Stimulated activated naive CD8-positive, alpha-beta T cell treated with anti-CD3 and anti-CD28 coated beads, Interleukin-15, amount 100 ng/mL, for 72 hours (primary cell): ENCODE measurements at places on chromosomes 1 and 21.

- no peak for DNase-seq
Observed at GRCh38 chr1:225627304-225627947, 25.5 kb downstream of the ENAH start.

GRCh38 chr1:115771094-115771846 lies 2.8 kb upstream of the CASQ2 start:
- no peak for DNase-seq

DNA sequence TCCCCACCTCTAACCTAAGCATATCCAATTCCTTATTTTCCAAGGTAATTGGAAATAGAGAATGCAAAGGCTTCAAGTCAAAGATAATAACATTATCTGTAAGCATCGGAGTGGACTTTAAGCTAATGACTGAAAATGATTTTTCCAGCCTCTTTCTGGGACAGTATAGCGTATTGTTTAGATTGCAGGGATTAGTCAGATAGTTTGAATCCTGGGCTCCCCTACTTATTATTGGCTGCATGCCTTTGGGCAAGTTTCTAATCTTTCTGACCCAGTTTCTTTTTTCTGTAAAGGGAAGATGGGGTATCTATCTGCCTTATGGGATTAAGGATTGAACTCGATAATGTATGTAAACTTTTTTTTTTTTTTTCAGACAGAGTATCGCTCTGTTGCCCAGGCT lies 1.5 kb upstream of the CDC20 start:
- DNase-seq = no peak

DNA sequence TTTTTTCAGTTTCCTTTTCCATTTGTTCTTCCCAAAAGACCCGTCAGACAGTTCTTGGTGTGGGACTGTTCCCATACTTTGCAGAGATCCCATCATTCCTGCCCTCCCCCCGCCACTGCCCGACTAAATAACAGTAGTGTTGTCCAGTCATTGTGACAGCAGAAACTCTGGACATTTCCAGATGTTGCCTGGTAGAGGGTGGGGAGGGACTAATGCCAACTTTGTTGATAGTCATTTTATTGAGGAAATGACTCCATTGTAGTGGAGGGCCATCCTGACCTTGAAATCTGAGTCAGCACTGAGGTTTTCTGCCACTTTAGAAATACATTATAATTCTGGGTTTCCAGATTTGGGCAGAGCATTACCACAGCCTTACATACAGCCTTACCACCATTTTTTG lies 85.4 kb downstream of the CEP350 start:
- no peak for DNase-seq

DNA sequence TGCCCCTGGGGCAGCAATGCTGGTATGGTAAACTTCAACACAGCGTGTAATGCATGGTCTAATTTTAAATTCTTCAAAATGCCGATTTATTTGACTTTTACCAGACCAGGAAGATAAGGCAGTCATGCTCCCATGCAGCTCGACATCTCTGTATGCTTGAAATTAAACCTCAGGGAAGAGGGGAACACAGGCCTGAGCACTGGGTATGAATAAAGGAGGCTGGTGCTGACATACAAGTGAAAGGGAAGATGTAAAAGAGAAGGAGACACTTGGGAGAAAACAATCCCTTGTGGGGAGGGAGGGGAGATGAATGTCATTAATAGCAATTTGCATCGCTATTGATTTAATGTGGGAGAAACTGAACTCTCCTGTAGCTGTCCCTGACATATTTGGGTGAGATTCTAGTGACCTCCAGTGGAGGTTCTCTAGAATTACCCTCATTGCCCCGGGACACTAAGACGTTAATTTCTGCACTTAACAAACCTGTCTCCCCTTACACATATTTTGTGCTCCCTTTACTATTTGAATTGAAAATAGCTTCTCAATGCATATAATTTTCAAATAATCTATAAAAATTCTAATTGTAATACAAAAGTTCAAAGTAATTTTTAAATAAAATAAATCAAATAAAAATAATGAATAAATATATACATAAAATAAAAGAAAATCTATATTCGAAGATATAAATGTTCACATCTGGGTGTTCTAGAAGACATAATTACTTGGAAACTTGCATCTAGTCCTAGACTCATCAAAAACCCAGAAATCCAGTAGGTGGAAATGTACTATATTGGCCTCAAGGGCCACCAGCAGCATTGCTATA lies 283.1 kb downstream of the LMX1A start:
- DNase-seq = no peak

DNA sequence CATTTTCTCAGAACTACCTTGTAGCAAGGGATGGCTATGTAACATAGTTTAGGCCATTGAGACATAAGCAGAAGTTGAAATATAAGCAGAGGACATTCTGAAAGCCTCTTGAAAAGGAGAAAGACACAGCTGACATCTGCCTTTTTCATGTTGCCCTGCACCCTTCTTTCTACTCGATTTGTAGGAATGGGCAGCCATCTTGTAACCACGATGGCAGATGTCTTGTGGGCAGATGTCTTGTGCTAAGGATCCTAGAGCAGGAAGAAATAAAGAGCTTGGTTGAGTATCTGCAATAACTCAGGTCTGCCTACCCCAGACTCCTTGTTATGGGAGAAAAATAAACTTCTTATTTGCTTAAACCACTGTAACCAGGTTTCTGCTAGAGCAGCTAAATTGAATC lies 351.0 kb downstream of the PDE4B start:
- DNase-seq = no peak

- DNase-seq = no peak
Observed at GRCh38 chr1:109365642-109366204, 32.0 kb downstream of the SORT1 start.

DNA sequence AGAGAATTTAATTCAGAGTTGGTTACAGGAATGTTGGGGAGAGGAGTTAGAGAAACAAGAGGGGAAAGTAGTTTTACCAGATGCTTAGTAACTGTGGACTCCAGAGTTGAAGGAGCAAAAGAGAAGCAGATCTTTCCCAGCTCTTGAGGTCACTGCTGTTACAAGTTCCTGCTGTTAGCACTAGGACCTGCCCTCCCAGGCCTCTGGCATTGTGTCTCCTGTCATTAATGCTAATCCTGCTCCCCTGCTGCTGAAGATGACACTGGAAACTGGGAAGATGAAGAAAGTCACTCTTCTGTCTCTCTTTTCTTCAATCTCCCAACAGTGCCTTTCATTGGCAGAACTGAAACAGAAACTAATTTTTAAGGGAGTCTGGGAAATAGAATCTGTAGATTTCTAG lies 845.6 kb downstream of the ADGRL2 start:
- no peak for DNase-seq

DNA sequence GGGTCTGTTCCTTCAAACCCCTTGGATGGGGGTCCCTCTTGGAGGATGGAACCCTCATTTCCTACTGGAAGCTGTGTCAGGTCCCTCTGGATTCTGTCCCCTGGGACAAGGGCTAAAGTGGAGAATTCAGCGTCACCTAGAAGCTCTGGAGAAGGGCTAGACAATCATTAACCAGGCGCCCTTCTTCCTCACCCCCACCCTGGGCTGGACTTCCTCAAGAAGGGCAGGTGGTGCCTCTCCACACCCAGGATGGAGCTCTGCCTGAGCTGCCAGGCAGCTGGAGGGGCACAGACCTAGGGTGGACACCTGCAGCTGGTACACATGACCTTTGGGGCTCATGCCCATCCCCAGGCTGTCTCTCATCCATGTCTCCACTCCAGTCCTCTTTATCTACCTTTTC lies 3.6 kb downstream of the CELF3 start:
- no peak for DNase-seq

DNA sequence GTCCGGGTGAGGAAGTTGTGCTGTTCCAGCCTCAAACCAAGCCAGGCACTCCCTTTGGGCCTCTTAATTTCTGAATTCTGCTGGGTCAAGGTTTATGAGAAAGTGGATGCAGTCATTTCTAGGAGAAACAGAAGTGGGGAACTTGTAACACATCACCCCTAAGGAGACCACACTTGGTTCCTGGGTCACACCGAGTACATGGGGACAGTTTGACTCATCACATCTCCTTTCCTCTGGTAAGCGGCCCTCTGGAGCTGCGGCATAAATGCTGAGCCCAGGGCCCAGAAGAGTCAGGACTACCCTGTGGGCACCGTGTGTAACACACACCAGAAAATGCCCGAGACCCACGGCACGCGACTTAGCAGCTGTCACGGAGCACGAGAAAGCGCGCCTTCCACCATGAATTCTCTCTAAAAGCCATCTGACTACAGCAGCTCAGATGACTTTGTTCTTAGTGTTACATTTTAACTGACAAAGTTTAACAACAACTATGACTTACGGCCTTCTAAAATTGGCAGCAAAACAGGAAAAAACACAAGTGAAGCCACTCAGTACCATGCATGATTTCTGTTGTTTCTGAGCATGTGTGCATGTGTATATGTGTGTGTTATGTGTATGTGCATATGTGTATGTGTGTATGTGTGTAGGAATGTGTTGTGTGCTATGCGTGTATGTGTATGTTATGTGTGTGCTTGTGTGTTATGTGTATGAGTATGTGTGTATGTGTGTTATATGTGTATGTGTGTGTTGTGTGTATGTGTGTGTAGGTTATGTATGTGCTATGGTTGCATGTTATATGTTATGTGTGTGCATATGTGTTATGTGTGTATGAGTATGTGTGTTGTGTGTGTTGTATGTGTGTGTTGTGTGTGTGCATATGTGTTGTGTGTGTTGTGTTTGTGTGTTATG lies 50.8 kb downstream of the TOMM20 start:
- peak; percentile 81 for DNase-seq

- DNase-seq = peak; percentile 7
Observed at GRCh38 chr1:228345201-228345930, 61.3 kb downstream of the TRIM11 start.

GRCh38 chr1:40107290-40107959 lies 10.4 kb upstream of the PPT1 start:
- no peak for DNase-seq

DNA sequence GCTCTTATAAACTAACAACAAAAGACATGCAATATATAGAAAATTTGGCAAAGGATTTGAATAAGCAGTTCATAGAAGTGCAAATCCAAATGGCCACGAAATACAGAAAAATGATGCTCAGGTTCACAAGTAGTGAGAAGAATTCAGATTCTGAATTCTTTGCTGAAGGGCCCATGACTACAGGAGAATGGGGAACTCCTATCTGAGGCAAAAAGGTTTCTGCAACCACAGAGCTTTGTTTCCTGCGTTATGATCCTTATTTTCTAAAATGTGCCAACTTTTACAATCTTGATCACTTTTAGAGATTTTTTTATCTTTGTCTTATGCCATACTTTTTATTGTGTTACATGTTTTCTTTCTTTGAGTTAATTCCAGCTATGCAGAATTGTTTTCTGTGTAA lies 91.3 kb downstream of the ITSN1 start:
- no peak for DNase-seq

DNA sequence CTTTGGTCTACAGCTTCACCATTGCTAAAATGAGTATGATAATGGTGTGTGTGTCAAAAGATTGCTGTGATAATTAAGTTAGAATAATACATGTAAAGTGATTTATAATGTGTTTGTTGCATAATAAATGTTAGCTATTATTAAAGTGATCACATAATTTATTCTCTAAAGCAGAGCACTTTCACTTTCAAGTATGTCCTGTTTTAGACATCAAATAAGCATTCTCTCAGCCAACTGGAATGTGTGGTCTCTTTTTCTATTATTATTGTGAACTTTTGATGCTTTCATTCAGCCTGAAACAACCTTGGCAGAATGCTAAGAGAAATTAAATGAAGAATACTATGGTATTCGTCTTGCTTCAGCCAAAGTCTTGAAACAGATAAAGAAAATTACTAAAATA lies 102.8 kb upstream of the COL11A1 start:
- no peak for DNase-seq

- DNase-seq = peak; percentile 27
Observed at GRCh38 chr1:108049178-108049819, 84.3 kb upstream of the VAV3 start.

GRCh38 chr1:114558544-114558943 lies 22.9 kb downstream of the BCAS2 start:
- no peak for DNase-seq

GRCh38 chr1:161915051-161915503 lies 108.6 kb downstream of the OLFML2B start:
- DNase-seq = peak; percentile 49

DNA sequence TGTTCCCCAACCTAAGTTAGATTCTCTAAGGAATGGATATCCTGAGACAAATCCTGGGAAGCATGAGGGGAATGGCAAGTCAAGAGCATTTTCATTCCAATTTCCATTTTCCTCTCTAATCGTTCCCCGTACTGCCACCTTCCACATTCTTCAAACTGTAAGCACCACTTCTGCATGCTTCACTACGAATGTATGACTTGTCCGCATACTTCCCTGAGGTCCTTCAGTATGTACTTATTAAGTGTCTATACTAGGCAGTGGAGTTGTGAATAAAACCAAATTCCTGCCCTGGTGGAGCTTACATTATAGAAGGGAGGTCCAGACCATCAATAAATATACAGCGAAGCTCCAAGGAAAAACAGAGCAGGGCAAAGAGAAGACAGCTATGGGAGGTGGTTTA lies 154.8 kb downstream of the GREM2 start:
- DNase-seq = no peak

DNA sequence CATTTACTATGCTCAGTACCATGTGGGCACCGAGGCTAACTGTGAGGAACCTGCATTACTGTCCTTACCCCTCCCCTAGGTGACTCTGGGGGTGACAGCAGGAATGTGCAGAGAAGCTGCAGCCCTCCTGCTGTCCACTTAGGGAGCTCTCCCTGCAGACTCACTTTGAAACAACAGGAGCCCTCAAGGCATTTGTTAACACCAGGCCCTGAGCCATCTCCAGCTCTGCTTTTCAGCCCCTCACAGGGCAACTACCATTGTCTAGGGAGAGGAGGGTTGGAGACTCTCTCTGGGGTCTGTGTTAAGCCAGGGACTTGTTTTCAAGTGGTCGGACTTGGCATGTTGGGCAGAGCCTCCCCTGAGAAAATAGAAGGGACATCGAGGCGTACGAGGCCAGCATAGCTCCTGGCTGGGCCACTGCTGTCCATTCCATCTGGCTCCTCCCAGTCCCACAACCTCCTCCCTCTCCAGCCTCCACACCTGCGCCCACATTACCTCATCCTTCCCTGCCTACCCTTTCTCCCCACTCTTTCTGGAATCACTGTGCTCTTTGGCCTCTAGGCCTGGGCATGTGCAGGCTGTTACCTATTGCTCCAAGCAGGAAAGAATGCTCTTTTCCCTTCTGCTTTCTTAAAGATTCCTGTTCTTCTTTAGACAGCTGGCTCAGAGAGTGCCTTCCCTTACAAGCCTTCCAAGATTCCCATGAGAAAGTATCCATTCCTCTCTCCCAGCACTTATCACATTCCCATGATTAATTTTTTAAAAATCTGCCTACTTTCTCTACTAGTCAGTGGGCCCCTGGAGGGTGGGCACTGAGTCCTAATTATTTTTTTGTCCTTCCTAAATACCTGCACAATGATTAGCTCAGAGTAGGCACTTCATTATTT lies 102.7 kb upstream of the GCLM start:
- DNase-seq = no peak

DNA sequence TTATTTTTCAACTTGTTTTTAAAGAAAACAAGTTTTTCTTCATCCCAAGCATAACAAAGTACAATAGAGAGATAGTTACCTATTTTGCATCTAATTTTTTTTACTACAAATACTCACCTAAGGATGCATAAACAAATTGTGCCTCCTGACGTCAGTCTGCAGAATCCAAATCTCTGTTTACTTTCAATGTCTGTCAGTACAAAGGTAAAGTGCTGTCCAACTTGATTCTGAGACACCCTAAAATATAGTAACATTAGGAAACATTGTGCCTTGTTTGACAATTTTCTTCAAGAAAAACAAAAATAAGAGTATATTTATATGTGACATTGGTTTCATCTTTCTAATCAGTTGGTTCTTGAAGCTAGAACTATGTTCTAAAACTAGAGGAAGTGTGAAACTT lies 103.4 kb downstream of the DENND1B start:
- no peak for DNase-seq
